Fibroblast of skin of abdomen (primary cell): ENCODE measurements at places on chromosomes 2 and 18.

- peak; percentile 21 for DNase-seq
These were observed 394.1 kb upstream of the ATP5MC3 start for GRCh38 chr2:175575346-175576258.

GRCh38 chr18:25126751-25127150 lies 225.2 kb downstream of the ZNF521 start:
- DNase-seq, result no peak

GRCh38 chr18:21391074-21391673 lies 149.1 kb downstream of the GREB1L start:
- peak; percentile 50 for DNase-seq

DNA sequence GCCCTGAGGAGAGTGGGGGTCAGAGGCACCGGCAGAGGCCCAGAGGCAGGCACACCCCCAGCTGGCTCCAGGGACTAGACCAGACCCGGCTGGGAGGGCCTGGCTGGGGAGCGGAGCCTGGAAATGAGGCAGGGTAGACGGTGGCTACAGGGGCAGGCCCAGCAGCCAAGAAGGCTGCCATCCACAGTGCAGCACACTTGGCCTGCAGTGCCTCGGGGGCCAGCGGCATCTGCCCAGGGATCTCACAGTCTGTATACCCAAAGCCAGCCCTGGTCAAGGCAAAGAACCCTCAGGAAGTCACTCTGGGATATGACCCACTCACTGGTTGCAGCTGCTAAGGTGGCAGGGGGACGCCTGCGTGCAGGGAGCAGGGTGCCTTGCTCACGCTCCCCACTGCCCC lies 17.8 kb downstream of the PER2 start:
- DNase-seq, result no peak
